ENCODE measurements at places on chromosomes 11 and 22.

- DNase-seq = no peak
Observed at GRCh38 chr22:30822216-30823014, 127.7 kb downstream of the OSBP2 start.

GRCh38 chr11:93089474-93090102, 108.2 kb downstream of the SLC36A4 start:
- DNase-seq = no peak

GRCh38 chr11:67351275-67352005, 1.9 kb downstream of the POLD4 start:
- no peak for DNase-seq

- no peak for DNase-seq
Observed at GRCh38 chr22:31488346-31488883, 1.2 kb downstream of the EIF4ENIF1 start.

DNA sequence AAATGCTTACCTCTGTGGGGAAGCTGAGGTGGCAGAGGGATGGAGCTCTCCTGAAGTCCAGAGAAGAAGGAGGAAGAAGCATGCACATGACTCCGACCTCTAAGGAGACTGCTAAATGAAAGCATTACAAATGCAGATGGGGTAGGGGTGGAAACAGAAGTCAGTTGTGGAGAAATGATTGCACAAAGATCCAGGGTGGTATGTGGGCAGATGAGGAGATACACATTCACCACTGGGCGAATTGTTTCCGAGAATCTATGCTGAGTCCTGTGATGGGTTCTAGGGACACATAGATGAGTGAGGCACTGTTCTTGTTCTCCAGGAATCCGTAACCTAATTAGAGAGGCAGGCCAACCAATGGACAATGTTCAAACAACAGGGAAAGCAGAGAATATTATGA, 188.9 kb upstream of the ZBED5 start:
- DNase-seq = no peak

DNA sequence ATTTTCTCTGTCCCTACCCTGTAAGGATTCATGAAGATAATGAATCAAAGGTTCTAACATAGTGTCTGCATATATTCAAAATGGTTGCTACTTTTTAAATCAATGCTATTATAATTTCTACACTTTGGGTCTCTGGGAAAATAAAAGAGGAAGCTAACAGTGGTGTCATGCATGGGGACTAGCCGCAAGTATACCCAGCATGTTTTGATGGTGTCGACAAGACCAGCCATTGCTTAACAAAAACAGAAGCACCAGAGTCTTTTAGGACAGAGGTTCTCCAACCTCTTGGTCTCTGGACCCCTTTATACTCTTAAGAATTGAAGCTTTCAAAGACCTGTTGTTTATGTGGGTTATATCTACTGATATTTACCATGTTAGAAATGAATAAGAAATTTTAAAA, 37.8 kb downstream of the RNF141 start:
- no peak for DNase-seq

DNA sequence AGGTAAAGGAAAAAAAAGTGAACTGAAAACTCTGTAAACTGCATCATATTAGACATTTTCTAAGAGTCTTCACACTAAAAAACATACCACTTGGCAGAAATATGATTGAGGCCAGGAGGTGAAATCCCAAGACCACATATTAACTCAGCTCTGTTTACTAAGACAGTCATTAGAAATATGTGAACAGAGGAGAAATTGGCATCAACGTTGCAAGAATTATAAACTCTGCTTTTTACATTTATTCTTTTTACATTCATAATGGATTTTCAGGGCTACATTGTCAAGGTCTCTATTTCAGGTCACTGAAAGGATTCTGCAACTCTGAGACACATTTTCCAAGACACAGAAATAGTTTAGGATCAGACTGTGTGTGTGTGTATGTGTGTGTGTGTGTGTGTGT, 1364.0 kb downstream of the LRRC4C start:
- DNase-seq = no peak

GRCh38 chr11:30505603-30506002, 80.5 kb downstream of the MPPED2 start:
- DNase-seq = no peak

- no peak for DNase-seq
Observed at GRCh38 chr11:47714554-47715081, 551 bp downstream of the AGBL2 start.

GRCh38 chr22:50548040-50548920, 2.6 kb downstream of the KLHDC7B start:
- DNase-seq = no peak

GRCh38 chr11:130858215-130858614, 58.1 kb downstream of the SNX19 start:
- DNase-seq = no peak

GRCh38 chr11:124172599-124172998, 10.5 kb upstream of the OR10D3 start:
- DNase-seq = no peak

- DNase-seq = no peak
Observed at GRCh38 chr22:46122511-46122971, 27.8 kb upstream of the PPARA start.

GRCh38 chr11:106193956-106194355, 116.5 kb downstream of the AASDHPPT start:
- no peak for DNase-seq

DNA sequence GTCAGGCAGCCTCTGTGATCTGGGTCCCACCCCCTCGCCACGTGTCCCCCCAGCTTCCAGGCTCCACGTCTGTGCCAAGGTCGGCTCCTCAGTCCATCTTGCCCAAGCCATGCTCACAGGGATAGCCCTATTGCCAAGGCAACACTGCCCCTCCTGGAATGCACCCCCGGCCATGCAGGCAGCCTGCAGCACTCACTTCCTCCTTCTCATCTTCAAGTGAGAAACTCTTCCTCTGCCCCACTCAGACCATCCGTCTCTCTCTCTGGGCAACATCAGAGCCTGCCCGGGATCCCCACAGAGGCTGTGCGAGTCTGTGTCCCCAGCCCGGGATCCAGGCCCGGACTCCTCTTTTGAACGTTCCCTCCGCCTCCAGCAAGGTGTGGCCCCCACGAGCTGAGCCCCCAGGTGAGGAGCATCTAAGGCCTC, 852.3 kb downstream of the BRD1 start:
- DNase-seq = no peak

DNA sequence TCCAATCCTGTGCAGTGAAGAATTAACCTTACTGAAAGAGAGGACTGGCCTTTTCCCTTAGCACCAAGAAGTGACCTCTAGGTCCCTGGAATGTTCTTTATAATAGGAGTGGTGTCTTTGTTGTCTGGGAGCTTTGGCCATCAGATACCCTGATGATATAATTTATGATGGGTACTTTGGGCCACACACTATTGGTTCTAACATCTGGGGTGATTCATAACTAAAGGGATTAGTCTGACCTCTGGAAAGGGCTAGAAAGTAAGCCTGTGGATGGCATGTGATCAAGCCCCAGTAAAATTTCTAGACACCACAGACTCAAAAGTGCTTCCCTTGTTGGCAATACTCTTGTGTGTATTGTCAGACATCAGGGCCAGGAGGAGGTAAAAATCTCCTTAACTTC, 891.2 kb downstream of the KCNA4 start:
- DNase-seq = no peak

DNA sequence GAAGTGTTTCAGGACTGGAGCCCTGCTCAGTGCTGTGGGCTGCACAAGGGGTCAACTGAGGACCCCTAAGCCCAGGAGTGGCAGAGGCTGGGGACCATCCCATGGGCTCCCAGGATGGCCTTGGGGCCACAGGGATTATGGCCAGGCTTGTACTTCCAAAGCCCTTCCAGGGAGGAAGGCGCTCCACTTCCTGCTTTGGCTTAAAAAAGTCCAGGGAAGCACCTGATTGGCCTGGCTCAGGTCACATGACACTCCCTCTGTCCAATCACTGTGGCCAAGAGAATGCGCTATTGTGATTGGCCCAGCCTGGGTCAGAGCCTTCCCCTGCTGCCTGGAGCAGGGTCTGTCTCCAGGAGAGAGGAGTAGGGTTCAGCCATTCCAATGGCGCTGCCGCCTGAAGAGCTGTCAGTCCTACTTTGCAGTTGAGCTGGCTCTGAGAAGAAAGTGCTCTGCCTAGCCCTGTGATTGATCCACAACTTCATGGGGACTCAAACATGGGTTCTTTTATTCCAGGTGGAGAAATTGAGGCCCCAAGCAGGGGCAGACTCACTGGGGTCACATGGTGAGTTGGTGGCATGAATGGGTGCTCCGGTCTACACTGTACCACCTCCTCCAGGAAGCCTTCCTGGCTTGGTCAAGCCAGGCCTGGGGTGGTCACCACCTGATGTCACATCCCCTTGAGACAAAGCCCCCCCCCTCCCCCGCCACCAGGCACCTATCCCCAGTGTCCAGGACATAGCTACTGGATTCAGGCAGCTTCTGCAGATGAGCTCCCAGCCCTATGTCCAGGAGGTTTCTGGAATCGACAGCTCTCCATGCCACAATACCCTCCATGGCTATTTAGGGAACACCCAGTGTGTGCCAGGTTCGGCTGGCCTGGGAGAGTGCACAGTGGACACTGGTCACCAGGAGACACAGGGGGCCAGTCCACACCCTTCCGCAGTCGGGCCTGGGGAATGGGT, 48.2 kb downstream of the RTN4R start:
- DNase-seq = no peak

DNA sequence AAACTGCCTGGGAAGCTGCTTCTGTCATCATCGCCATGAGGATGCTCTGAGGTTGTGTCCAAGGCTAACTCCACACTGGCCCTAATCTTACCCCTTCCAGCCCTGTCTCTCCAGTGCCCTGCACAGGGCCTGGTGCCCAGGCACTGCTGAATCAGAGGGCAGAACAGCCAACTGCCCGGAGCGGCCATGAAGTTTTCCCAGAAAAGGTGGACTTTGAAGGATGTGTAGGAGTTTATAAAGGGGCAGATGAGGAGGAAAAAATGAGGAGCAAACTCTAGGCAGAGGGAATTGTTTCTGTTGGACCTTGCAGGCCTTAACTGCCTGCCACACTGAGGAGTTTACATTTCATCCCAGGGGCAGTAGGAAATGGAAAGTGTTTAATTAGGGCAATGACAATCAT, 39.4 kb upstream of the TCF20 start:
- DNase-seq = no peak

- DNase-seq = no peak
Observed at GRCh38 chr11:119808407-119809185, 79.6 kb upstream of the NECTIN1 start.

DNA sequence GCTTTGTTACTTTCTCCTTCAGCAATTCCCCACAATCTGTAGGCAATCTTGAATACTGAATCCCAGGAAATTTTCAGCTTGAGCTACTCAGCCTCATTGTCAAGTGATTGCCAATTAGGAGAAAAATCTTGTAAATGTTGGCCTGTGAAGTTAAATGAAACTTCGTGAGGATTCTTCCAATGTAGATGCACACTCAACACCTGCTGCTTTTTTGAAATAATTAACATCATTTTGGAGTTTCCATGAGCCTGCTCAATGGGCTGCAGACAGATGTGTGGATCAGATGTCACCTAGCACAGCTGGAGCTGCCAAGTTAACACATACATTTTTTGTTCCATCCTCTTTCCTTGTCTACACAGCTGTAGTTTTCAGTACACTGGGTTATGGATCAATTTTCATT, 645.6 kb upstream of the LUZP2 start:
- no peak for DNase-seq

DNA sequence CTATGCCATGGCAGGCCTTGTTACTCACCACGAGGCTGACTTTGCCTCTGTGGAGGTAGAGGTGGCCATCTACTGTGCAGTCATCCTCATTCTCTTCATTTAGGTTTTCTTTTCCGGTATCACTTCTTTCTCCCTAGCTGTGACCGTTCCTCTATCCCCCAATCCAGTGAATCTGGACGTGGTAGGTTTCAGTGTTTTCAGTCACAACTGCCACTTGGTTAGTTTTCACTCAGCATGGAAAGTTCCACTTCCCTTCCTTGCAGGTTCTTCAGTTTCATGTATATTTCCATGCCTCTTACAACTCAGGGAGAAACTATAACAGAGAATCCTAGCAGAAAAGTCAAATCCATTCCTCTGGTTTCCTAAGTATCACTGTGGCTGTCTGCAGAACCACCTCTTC, 1.9 kb downstream of the HPS4 start:
- DNase-seq = no peak

GRCh38 chr22:43050995-43051394, 36.0 kb upstream of the PACSIN2 start:
- no peak for DNase-seq

DNA sequence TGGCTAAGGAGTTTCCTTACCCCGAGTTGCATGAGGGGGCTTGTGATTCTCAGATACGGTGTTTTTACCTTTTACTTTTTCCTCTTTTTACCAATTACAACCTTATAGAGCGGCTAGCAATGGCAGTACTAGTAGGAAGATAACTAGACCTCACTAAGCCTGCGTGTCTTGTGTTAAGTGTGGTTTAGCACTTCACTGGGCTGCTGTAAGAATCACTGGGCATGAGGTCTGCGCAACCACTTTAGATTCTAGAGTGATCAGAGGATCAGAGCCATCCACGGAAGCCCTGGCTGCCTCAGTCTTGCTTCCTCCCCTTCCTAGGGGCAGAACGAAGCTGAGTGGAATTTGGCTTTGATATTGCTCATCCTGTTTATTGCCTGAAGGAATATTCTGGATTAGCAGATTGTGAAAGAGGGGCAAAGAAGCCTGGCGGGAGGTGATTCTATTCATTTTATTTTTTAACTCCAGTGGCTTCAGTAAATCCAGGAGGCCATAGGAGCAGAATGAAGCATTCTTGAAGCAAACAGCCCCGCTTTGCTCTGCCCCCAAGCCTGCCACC, 88.5 kb downstream of the GRAMD1B start:
- no peak for DNase-seq

GRCh38 chr11:34363363-34364084, 5.7 kb upstream of the ABTB2 start:
- no peak for DNase-seq

DNA sequence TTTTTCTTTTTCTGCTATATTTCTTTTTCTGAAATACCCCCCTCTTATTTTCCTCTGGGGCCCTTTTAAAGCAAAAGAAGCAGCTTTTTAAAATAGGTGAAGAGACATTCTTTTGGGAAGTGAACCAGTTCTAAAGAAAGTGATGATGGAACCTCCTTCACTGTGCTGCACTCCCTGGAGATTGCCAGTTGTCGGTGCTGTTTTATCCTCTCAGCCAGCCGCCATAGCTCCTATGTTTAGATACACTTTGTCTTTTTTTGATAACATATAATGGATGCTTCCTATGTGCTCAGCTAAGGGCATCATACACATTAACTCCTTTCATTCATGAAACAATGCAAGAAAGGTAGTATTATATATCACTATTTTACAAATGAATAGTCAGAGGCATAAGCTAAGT, 14.0 kb downstream of the CFAP300 start:
- DNase-seq = no peak

DNA sequence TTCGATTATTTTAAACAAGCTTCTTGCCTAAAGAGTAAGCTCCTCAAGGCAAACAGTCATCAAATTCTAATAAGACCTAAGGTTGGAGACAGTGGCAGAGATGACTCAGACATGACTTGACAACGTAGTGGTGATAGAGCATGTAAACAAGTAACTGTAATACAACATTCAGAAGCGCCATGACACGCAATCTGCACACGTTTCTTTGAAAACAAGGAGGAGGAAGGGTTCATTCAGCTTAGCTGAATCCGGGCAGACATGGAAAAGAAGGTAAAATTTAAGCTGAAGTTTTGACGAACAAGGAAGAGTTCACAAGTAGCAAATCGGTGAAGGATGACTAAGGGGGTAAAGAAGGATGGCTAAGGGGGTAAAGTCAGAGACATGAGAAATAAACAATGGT, 152.4 kb upstream of the ZC3H12C start:
- no peak for DNase-seq

- DNase-seq = no peak
Observed at GRCh38 chr11:76047766-76048165, 158.5 kb downstream of the WNT11 start.

GRCh38 chr11:44165432-44165831, 70.0 kb downstream of the EXT2 start:
- no peak for DNase-seq
